ENCODE measurements at places on chromosomes 5 and 9.
A peak's percentile ranks its signal among the peaks of the same experiment; 100 is the strongest.

GRCh38 chr9:70117835-70118319, 74.2 kb downstream of the MAMDC2 start:
- no peak for DNase-seq

DNA sequence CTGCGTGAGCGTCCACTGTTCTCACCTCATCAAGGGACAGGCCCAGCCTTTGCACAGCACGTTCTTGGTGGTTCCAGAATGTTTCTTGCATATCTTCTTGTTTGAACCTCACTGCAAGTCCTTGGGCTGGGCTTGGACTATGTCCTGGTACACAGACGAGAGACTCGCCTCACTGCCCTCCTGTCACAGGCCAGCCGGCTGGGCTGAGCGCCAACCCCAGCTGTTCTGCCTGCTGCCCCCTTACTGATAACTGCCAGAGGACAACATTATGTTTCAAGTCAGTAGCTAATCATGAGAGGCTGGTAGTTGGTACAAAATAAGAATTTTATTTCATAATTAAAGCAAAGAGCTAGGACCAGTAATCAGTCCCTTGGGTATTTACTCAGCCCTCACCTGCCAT, 52.8 kb upstream of the LRRTM2 start:
- DNase-seq = no peak

GRCh38 chr9:98312365-98312764, 56.9 kb upstream of the TBC1D2 start:
- no peak for DNase-seq

DNA sequence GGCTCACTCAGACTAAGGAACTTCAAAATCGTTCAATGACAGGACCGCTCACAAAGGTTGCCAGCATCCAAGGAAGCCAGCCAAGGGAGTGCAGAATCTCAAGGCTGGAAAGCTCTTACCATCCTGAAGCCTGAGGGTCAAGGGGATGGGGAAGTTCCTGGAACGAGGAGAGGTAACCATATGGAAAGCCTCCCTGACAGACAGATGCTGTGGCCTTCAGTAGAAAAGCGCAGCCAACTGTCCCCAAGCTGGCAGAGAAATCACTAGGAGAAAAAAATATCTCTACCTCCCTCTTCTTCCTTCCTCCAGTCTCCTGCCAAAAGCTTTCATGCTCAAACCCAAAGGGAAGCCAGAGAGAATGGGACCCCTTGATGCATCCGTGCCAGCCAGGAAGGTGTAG, 90.5 kb upstream of the RANBP3L start:
- DNase-seq = no peak

GRCh38 chr5:178287791-178288105, 55.1 kb upstream of the PHYKPL start:
- no peak for DNase-seq

GRCh38 chr5:50658246-50658645, 8.2 kb upstream of the PARP8 start:
- DNase-seq = no peak

DNA sequence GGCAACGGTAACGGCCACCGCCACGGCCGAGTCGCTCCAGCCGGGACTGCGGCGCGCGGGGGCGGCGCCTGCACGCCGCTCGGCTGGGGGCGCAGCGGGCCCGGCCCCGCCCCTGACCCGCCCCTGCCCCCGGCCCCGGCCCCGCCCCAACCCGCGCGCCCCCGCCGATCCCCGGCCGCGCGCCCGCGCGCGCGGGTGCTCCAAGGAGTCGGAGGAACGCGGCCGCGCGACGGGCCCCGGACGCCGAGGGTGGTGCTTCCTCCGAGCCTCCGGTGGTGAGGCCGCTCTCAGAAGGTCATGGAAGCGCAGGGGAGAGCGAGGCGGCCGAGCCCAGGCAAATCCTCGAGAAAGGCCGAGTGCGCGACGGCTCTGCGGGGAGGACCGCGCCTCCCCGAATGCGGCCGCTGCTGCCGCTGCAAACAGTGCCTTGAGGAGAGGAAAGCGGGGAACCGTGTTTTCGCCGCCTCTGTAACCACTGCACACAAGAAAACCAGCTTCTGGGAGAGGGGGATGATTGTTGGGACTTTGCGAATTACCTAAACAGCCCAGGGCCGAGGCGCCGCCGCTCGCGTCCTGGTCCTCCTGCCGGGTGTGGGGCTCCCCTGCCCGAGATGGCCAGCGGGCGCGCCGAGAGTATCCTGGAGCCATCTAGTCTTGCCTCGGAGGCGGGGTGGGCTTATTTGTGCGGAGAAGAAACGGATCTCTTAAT, at the start of gene LIFR:
LIFR (minus strand) TSS at position 48 of the 709 bp plus-strand sequence. CDS start 25,999 bp downstream, outside the sequence.
- DNase-seq = peak; percentile 33

DNA sequence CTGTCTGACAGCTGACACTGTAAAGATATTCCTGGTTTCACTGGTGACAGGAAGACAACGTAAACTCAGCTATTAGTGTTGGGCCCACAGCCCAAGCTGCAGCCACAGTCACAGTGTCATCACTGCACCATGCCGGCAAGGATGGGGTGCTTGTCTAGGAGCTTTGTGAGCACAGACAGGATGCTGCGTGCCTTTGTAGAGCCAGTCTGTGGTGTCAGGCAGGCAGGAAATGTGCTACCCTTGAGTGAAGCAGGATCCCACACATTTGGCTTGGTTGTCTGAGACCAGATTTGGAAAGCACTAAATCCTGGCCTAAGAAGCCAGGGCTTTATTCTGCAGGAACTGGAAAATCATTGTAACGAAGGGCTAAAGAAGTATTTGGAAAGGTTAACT, 121.6 kb upstream of the ADAMTS16 start:
- peak; percentile 57 for DNase-seq

DNA sequence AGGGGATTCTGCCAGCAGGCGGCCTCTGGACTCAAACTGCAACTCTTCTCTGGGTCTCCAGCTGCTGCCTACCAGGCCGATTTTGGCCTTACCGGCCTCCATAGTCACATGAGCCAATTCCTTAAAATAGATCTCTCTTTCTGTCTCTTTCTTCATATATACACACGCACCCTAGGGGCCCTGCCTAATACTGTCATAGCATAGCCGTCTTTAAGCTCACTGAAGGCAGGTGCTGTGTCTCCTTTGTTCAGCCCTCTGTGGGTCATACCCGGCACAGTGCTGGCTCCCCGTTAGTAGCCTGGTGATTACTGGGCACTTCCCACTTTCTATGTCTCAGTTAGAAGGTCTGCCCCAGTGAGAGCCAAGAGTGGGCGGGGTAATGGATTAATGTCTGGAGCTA, 140.9 kb downstream of the HSPA4 start:
- no peak for DNase-seq

- no peak for DNase-seq
Measured at GRCh38 chr9:74755355-74755754, 132.4 kb downstream of the TRPM6 start.

DNA sequence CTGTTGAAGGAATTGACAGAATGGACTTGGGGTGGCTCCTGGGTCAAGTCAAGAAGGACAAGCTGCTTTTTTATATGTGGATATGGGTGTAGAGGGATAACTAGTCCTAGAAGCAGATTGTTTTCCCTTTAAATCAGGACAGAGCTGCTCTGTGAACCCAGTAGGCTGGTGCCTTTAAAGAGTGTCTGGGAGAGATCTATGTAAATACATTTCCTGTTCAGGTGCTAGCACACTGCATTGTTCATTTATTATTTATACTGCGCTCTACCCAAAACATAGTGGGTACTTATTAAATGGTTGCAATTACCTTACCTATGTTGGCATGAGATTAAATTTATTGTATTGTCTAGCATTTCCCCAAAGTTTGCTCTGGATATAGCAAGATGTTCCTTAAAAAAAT, 86.6 kb upstream of the EQTN start:
- DNase-seq = no peak

DNA sequence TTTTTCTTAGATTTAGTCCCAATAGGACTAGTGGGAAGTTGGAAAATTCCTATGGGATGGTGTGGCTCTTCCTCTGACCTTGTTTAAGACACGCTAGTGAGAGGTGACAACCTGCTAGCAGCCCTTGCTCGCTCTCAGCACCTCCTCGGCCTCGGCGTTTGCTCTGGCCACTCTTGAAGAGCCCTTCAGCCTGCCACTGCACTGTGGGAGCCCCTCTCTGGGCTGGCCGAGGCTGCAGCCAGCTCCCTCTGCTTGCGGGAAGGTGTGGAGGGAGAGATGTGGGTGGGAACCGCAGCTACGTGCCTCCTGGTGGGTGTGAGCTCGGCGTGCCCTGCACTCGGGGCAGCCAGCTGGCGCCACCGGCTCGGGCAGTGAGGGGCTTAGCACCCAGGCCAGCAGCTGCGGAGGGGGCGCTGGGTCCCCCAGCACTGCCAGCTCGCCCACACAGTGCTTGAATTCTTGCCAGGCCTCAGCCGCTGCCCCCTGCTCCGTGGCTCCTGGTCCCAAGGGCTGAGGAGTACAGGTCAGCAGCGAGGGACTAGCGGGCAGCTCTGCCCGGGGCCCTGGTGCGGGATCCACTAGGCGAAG, 254.5 kb upstream of the ANKRD55 start:
- DNase-seq = no peak

GRCh38 chr5:9859808-9860207, 229.7 kb upstream of the TAS2R1 start:
- DNase-seq = no peak

GRCh38 chr9:6410633-6411032, 2.4 kb upstream of the UHRF2 start:
- DNase-seq = no peak

GRCh38 chr9:115063058-115063845, 54.7 kb downstream of the TNC start:
- no peak for DNase-seq

DNA sequence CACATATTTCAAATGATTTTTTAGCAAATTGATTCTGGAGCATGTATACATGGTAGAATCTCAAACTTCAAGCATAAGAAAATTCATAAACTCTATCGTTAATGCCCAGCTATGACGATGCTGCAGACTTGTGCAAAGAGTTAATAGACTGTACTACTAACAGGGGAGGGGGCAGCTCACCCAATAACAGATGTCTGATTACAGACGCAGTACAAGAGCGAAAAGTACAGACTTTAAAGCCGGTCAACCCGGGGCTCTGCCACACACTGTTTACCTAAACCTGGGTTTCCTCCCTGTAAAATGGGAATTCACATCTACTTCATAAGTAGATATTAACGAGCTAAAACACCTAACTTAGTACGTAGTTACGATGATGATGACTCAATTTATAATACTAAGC, 651 bp downstream of the TRIM23 start:
- no peak for DNase-seq

DNA sequence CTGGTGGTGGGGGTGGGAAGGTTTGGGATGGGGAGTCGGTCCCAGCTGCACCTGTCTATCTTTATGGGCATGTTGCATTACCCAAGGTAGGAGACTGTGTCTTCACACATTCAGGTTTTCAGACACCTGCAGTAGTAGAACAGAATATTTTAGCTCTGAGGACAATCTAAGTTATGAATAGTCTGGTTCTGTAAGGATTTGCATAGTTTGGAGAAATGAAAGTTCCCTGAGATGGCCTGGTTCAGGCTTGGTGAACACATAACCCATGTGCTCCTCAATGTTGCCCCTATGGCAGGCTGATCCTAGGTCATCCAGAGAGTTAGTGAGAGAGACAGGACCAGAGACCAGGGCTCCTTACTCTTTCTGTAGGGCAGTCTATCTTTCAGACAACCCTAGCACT, 20.7 kb downstream of the TNFSF8 start:
- DNase-seq = no peak

GRCh38 chr5:15634591-15635288, 134.8 kb downstream of the FBXL7 start:
- no peak for DNase-seq

- DNase-seq = no peak
Measured at GRCh38 chr9:78620764-78621163, 323.8 kb downstream of the PSAT1 start.

DNA sequence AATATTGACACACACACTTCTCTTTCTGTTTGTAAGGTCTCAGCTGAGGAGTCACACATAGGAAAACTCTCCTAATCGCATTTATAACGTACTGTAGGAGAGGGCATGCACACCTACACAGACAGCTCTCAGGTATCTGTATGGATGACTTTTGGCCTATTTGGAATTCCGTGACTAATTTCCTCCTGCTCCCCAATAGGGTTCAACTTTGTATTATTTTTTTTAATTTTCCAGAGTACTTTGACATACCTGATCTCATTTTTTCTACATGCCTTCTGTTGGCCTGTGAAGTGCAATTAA, 195.9 kb downstream of the ARHGAP26 start:
- no peak for DNase-seq

GRCh38 chr5:150904479-150905311, at the start of gene ZNF300:
TSS of gene ZNF300 (minus strand) at chr5:150904980. CDS start at chr5:150903155, 1,825 bp downstream.
- DNase-seq = no peak

DNA sequence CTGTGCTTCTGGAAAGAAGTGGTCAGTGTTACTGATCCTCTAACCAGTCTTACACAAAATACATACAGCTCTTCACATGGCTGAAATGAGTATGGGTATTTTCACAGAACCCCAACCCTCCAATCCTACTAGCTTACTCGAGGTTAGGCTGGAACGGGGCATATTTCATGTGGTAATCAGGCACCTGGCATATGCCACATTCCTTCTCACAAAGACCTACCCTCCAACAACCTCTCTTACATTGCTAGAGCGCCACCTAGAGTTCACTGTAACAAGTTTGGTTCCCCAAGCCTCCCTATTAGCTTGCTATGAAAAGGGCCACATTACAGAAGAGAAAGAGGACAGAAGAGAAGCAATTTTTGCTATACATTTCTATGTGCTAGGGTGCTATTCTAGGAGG, 597.3 kb downstream of the PRELID2 start:
- DNase-seq = peak; percentile 57

GRCh38 chr9:21903380-21903965, 90.7 kb downstream of the CDKN2A start:
- DNase-seq = no peak

DNA sequence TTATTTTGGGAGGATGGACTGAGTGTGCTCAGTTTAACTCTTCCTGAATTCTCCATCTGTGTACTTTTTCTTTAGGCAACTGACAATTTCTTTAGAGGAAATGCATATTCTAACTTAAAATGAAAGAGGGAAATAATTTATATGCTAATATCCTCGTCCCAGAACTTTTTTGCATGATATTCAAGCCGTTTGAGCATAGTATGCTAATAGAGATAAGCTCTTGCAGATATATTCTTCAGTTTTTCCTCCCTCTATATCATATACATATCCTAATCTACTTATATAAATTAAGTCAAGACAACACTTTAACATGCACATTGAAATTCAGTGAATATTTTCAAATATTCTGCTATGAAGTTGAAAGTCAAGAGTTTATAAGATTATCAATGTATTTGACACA, 84.7 kb downstream of the YTHDC2 start:
- no peak for DNase-seq

GRCh38 chr9:33164138-33164809, 2.9 kb downstream of the B4GALT1 start:
- peak; percentile 63 for DNase-seq

GRCh38 chr9:133130685-133131244, 9.7 kb upstream of the RALGDS start:
- DNase-seq = peak; percentile 75

DNA sequence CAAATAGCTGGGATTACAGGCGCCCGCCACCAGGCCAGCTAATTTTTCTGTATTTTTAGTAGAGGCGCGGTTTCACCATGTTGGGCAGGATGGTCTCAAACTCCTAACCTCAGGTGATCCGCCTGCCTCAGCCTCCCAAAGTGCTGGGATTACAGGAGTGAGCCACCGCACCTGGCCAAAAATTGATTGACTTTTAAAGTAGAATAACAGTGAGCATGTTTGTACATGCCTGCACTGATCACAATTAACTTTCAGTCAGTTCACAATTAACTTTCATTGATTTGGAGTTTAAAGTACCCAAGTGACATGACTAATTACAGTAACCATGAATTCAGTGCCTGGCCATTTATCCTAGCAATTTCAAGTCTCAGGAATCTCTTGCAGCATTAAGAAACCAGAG, 61.3 kb downstream of the ANKH start:
- DNase-seq = no peak

All from Jurkat, Clone E6-1 (cell line).